ENCODE measurements at places on chromosomes 16 and 17.

- DNase-seq, result no peak
These were observed 69.2 kb downstream of the MAP2K4 start for GRCh38 chr17:12089809-12090384.

DNA sequence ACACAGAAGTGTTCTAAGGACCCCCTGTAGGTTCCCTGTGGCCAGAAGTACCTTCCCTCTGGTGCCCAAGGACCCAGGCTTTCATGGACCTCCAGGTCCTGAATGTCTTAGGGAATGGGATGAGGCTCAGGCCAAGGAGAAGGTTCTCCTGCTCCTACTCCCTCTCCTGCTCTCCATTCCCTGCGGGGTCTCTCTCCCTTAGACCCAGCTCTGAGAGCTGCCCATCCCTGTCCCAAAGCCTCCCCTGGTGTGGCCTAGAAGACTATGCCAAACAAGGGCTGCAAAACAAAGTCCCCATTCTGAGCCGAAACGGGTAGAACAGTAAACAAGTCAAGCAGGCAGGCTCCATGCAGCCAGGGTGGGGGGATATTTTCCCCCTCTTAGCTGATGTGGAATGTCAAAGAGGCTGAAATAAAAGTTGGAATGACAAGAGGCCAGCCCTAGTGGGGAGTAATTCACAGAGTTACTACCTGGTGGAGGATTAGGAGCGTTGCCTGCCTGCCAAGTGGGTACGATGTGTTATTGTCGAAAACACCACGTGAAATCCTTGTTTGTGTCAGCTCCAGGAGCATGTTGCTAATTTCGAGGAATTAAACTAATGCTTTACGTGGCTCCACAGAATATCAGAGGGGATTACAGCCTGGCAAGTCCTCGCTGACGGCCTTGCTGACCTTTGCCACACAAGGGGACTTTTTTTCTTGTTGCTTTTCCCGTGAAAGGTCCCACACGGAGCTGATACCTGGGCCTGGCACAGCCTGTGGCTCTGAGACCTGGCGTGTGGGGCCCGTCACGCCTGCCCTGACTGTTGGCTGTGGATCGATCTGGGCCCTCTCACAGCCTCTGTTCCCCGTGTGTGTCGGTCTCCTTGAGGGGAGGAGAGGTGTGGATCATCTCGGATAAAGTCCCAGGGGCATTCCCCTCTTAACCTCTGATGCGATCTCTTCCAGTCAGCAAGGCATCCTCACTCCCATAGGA, 2.9 kb downstream of the WFIKKN2 start:
- peak; percentile 37 for DNase-seq

- DNase-seq, result no peak
These were observed 40.2 kb upstream of the PLCG2 start for GRCh38 chr16:81738783-81739496.

DNA sequence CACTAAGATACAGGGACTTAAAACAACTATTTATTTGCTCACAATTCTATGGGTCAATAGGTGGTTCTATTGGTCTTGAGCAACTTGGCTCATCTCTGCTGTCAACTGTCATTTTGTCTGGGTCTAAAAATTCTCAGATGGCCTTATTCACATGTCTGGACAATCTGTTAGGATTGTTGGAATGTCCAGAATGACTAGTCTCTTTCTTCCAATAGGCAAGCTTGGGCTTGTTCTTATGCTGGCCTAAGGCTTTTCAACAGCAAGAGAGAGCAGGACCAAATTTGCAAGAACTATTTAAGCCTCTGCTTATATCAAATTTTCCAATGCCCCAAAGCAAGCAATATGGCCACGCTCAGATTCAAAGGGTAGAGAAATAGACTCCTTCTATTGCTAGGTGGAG, 240.9 kb downstream of the KIF2B start:
- DNase-seq, result no peak
